CD8-positive, alpha-beta memory T cell (primary cell): ENCODE measurements at places on chromosomes 4 and X. TPM values are rescaled to one million over a fixed set of nuclear protein-coding genes. Genes with fewer than 3 reads are reported as not detected.

DNA sequence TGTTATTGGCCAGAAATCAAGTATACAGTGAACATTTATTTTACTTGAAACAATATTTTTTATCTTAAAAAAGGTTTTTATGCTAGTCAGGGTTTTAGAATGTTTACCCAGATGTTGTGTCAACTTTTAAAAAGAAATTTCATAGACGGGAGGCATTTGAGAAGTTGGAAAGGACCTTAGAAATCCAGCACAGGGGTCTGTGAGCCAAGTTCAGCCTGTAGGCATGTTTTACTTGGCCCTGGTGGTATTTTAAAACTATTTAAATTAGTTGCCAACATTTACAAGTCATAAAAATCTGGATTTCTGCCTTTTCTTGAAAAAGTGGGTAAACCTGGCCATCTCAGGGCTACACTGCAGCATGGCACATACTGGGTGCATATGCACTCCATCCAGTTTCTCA lies 25.5 kb upstream of the FHL1 start:
- DNase-seq = no peak

- no peak for DNase-seq
Measured at GRCh38 chr4:140057701-140058100, 96.3 kb downstream of the MAML3 start.

DNA sequence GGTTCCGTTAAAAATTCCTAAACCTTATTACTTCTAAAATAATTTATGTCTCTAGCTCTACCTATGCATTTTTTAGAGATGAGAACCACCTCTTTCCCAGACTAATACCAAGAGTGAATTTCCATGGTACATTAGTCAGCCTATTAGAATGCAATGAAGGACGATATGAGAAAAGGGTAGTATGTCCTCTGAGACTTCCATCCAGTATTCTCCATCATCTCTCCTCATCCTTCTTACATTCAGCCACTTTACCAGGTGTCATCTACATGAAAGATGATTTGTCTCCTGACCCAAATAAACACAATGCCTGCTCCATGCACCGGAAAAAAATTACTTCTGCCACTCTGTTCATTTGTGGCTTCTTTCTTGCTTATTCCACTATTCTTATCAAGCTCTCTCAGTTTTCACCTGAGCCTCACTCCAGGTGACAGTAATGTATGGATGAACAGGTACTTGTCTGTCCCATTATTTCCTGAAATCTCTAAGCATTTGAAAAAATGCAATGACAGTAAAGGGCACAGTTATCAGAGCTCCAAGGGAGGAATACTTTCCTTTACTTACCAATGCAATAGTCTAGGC lies 97.9 kb downstream of the MAB21L2 start:
- no peak for DNase-seq

- DNase-seq = no peak
Measured at GRCh38 chrX:80223982-80224579, 196.2 kb upstream of the TENT5D start.

DNA sequence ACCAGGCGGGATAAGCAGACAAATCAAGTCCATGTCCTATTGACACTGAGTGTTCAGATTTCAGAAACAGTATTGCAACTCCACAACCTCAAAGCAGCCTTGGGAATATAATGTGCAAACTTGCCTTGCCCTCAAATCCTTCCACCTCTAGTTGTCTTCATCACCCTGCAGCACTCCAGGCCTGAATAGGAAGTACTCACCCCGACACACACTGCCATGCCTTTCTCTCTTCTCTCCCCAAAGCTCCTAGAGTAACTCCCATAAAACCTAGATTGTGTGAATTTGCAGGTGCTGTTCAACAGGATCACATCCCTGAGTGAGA lies 19.6 kb downstream of the ACSL1 start:
- DNase-seq = no peak

- DNase-seq = no peak
Measured at GRCh38 chr4:147860960-147861359, 129.1 kb downstream of the ARHGAP10 start.

DNA sequence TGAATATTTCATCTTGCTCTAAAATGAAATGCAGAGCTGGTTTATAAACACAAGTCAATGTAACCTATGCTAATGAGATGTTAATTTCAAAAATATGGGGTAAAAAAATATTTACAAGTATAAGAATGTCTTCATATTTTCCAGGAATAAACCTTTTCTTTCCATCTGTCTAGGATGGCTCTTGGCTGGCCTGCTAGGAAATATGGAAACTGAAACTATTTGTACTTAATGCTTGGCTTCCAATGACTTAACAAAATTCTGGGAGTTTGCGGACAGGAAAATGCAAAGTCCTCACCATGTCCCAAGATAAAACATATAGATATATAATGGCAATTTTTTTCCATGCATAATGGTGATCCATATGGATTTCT lies 168.1 kb downstream of the SCFD2 start:
- no peak for DNase-seq

DNA sequence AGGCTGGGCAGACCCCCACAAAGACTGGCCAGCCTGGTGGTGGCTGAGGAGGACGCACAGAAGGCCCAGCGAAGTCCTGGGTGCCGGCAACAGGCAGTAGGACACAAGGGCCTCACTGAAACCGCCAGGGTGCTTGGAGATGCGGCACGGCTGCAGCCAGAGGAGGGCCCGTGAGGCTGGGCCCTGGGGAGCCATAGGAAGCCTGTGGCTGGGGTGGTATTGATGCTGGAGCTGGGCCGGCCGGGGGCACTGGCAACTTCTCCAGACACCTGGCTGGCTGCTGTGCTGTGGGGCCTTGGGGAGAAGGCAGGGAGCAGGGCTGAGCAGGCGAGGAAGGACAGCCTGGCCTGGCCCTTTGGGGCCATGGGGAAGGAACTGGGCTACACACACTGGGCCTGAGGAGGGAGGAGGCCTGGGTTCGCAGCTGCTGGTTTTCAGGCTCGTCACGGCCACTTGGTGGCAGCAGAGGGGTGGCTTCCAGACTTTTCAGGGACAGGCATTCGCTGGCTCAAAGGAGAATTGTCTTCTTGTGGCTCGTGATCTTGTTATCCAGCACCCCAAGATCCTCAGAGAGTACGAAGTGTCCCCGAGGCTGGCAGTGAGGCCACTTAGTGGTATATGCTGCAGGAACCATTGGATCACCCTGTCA lies 37.2 kb downstream of the ATP2B3 start:
- peak; percentile 28 for DNase-seq

- DNase-seq = no peak
Measured at GRCh38 chrX:24259544-24260240, 54.2 kb downstream of the SUPT20HL2 start.

DNA sequence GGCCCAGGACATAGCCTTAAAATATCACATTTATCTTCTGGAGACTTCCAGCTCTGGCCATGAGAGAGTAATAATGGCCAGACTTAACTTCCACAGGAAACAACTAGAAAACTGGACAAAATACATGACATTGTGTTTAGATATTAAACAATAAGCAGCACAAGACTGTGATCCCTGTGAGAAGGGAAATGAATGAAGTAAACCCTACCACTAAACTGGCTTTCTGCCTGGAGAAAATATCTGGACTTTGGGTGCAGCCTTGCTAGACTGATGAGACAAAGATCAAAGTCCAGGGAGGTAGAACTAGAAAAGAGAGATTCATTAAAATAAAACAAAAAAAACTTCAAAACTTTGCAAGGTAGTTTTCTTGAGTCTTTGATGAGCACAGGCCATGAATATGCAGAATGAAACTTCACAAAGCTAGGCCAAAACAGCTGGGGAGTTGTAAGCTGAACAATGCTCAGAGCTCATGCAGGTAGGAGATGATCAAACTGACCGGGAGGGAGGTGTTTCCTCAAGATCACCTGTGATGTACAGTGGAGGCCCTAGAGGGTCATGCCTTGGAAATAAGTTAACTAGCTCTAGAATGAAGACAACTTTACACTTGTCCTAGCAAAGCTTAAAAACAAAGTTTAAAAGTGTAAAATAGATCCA lies 147.0 kb upstream of the SH3RF1 start:
- DNase-seq = no peak

DNA sequence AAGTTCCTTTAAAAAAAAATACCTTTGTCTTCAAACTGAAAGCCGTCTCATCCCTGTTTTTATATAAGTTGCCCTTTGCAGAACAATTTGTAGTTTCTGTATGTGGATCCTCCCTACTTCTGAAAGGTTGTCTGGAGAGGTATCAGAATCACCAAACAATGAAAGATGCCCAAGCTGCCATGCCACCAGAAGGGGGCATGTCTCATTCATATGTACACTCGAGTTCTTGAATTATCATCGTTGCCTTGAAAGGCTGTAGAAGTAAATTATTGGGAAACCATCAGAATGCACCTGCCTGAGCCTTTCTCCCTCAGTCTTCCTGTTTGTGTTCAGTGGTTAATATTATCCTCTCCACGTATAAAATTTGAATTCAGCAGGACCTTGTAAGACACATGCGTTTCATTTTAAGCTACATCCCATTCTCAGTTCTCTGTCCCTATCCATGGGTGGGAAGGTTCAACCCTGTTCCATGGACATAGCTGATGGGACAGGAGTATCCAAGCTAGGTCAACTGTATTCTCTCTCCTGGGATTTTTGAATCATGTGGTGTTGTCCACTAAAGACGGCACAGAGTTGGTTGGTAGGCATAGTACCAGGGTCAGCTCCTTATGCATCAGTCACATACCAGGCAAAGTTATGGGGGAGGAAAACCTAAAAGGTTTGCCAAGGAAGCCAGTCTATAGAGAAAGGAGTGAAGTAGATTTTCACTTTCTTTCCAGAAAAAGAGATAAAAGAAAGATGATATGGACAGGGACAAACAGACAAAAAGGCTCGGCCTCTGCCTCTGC lies 24.0 kb downstream of the GALNT7 start:
- DNase-seq = no peak

GRCh38 chr4:157226035-157226434 lies 5.5 kb downstream of the GRIA2 start:
- DNase-seq = no peak

- DNase-seq = no peak
Measured at GRCh38 chr4:79897174-79897573, 175.9 kb downstream of the ANTXR2 start.

DNA sequence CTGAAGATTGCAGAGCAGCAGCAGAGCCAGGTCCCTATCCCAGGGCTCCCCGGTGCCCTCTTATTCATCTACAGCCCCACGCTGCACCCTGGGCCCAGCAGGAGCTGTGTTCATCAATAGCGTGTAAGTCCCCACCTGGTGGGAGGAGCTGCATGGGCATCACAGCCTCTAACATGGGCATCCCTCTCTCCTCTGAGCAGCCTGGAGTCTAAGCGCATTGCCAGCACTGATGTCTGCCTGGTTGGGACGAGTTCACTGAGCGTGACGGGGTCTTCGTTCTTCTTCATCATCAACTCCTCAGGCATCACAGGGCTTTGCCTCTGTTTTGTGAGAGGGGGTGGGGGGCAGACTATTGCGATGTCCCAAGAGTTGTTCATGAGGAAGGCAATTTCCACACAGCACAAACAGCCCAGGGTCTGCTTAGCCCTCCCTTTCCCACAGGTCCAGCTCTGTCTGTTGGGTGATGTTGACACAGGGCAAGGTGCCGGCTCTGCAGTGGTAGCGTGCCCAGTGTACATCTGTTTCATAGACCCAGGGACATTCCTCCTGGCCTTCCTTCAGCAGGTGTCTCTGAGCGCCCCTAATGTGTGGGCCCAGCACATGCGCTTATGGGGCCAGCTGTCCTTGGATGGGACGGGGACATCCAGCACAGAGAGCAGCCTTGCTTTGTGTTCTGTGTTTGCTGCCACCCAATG lies 85.9 kb downstream of the SORCS2 start:
- no peak for DNase-seq

- DNase-seq = no peak
Measured at GRCh38 chrX:150692296-150692695, 900 bp upstream of the MTMR1 start.

GPR50 gene
- not detected for polyA plus RNA-seq

RS1 gene
- not detected for polyA plus RNA-seq

SUPT20HL1 gene
- 0.10 TPM for polyA plus RNA-seq

MAGEA2 gene
- not detected for polyA plus RNA-seq

MAGEA8 gene
- not detected for polyA plus RNA-seq

DCAF12L2 gene
- polyA plus RNA-seq = not detected

TMEM184C gene
- 26.8 TPM for polyA plus RNA-seq

KCNE5 gene
- 0.14 TPM for polyA plus RNA-seq

RADX gene
- 2.4 TPM for polyA plus RNA-seq

PAGE3 gene
- polyA plus RNA-seq = not detected

SSX2 gene
- not detected for polyA plus RNA-seq

GBA3 gene
- not detected for polyA plus RNA-seq

EGFL6 gene
- not detected for polyA plus RNA-seq

LRCH2 gene
- polyA plus RNA-seq = not detected

AGA gene
- polyA plus RNA-seq = 40.7 TPM
